Right renal cortex interstitium (tissue), 3 donors: ENCODE measurements at places on chromosomes 2 and 18.

DNA sequence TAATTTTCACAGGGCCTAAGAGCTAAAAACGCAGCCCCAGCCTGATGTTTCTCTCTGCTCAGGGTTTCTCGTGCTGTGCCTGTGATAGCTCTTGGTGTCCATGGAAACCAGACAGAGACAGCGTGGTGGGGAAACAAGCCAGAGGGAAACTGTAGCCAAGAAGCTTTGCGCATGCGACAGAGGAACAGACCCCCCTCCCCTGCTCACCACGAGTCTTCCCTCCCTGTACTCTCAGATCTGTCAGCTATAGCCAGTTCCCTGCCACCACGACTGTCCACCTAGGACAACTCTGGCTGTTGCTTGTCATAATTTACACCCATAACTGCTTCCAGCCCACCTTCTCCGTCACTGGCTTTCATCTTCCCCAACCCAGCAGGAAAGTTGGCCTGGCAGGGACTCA is 13.2 kb upstream of the DNAJC27 start:
- DNase-seq, result peak; percentile 80

DNA sequence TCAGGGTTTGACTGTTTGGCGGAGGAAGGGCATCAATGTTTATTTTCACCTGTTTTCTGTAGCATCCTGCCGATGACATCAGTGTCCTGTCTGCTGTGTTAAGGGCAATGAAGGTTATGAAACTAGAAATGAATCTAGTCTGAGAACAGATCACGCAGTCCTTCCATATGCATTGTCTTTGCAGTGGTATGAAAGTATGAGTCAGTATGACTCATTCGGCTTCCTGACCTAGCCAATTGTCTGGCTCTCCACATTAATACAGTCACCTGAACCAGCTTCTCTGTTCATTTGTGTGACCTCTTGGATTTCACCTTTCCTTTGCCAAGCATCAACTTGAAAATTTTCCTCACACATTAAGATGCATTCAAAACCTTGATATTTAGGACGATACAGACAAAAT is 353.8 kb downstream of the RND3 start:
- DNase-seq, result no peak

GRCh38 chr18:2240311-2240705 is 331.0 kb downstream of the METTL4 start:
- no peak for DNase-seq

- DNase-seq, result no peak
Measured at GRCh38 chr2:68448671-68449653, 18.1 kb downstream of the FBXO48 start.

DNA sequence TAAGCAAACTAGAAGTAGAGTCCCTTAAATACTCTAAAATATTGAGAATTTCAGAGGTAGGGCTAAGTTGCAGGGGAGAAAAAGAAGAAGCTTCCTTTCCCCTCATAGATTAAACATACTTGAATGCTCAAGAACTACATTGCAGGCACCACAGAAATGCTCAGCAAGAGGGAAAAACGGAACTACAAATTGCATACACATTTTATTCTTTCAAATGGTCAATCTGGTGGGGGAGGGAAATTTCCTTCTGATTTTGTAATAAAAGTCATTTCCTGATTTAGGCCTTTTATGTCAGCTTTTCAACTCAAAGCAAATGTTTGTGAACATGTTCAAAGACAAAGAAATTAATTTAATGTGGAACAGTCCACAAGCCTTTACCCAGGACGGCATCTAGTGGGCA is 33.0 kb downstream of the FARSB start:
- no peak for DNase-seq

GRCh38 chr2:120431386-120432292 is 85.7 kb downstream of the INHBB start:
- DNase-seq, result no peak

GRCh38 chr2:239253264-239253663 is 147.6 kb downstream of the HDAC4 start:
- no peak for DNase-seq

DNA sequence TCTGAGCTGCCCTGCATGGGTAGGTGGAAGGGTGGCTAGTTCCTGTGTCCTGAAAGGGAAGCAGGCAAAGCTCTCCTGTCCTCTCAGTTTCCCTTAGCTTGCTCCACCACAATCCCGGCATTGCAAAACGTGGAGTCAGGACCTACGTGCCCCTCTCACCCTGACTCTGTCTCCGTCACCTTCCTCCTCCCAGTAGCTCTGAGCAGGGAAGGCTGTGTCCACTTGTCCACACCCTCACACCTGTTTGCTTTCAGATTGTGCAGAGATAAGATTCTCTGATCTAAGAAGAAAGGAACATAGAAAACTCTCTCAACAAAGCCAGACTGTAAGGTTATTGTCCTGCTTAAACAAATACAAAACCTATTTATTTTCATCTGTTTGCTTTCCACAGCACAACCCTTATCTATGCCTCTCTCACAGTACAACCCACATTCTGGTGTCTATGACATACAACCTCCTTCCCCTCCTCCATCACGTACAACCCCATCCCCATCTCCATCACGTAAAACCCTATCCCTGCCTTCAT is 79.0 kb downstream of the ALPK2 start:
- no peak for DNase-seq

DNA sequence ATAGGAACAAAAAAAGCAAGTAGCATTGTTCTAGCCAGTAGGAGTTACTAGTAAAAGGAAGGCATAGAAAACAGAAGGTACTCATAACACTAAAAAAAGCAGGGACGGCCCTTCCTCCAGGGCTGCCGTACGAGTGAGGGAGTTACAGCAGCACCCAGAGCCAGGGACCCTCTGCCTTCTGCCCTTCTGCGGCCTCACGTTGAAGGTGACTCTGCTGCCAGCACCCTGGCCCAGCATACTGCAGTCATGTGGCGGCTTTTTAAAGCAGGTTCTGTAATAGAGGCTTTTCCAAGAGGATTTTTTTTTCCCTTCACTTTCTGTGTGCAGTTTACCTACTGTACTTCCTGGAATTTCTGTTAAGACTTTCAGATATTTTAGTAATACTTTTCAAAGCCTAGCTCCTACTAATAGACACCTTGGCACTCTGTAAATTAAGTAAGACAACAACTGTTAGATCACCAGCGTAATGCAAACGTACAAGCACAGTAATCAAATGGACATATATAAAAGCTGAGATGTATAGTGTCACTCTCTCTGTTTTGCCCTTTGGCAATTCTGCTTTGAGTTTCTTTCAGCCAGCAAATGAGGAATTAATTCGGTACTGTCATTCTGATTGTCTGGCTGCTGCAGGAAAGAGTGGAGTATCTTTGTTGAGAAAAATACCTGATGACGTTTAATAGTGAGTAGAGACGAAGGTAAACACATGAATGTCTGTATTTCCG is 161.5 kb downstream of the PTGR3 start:
- no peak for DNase-seq

DNA sequence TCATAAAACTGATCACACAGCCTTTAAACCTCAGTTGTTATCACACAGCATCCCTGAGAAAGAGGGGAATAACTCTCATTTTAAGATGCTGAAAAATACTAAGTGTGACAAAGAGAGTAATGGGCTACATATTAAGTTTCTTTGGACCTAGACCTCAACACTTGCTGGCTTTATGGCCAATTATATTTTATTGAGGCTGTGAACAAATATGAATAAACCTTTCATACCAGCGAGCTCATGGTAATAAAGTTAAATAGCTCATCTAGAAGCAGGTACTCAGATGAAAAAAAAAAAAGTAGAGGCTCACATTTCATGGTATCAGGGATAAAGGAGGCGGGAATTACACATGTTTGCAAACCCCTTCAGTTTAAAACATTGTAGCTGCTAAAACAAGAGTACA is 75.7 kb downstream of the DOCK10 start:
- DNase-seq, result no peak
